ENCODE measurements at places on chromosomes 7 and 10. TPM values are rescaled to one million over a fixed set of nuclear protein-coding genes. Genes with fewer than 3 reads are reported as not detected.

NANOS1 gene
- total RNA-seq = 0.41 TPM

NPFFR1 gene
- not detected for total RNA-seq

DLX6 gene
- total RNA-seq = not detected

BICC1 gene
- not detected for total RNA-seq

LCOR gene
- total RNA-seq = 62.0 TPM

PBLD gene
- 1.5 TPM for total RNA-seq

CFAP46 gene
- not detected for total RNA-seq

ANTXRL gene
- total RNA-seq = not detected

HOXA9 gene
- not detected for total RNA-seq

STAMBPL1 gene
- 18.9 TPM for total RNA-seq

EVX1 gene
- total RNA-seq = not detected

Measured in CD8-positive, alpha-beta T cell (primary cell).